ENCODE measurements at places on chromosomes 1 and 21. TPM values are rescaled to one million over a fixed set of nuclear protein-coding genes. Genes with fewer than 3 reads are reported as not detected.

DNA sequence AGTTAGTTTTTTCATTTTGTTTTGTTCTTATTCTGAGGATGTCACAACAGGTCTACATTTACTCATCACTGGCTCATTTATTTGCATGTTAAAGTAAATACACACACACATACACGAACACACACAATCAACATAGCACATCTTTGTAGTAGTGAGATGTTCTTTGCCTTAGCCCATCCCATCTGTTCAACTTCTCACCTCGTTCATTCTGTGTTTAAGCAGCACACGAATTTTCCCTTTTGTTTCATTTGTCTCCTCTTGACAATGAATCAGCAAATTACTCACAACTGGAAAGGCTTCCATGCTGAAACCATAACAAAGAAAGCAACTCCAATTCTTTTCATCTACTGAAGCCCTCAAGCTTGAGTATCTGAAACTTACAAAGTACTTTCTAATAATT lies 133.3 kb upstream of the CHRM3 start:
- DNase-seq, result no peak

GRCh38 chr1:159408862-159409400 lies 23.1 kb upstream of the OR10J4 start:
- no peak for DNase-seq

DNA sequence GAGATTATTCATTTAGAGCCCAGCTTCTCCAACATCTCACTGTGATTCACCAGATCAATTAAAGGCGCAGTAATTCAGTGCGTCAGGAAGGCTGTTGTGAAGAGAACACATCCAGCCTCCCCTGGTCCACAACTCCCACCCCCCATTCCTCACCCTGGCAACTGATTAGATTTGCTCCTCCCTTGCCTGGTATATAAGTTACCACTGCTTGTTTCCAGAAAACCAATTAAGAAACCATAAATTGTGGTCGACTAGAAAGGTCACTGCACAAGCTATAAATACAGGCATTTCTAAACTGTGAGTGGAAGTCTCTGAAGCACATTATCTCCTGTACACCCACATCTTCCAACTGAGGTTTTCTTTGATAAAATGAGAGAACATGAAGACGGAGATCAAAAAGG lies 41.9 kb downstream of the FAM163A start:
- no peak for DNase-seq

DNA sequence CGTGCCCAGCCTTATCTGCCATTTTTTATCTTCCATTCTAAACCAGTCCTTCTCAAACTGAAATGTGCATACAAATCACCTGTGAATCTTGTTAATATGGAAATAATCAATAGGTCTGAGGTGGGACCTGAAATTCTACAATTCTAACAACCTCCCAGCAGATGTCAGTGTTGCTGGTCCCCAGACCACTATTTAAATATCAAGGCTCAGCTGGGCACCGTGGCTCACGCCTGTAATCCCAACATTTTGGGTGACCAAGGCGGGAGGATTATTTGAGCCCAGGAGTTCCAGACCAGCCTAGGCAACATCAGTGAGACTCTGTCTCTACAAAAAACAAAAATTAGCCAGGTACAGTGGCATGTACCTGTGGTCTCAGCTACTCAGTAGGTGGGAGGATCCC lies 4.1 kb downstream of the UQCRHL start:
- no peak for DNase-seq

GRCh38 chr1:109933856-109934711 lies 23.4 kb downstream of the CSF1 start:
- DNase-seq, result peak; percentile 41

GRCh38 chr1:197268012-197268411 lies at the start of gene CRB1:
TSS of gene CRB1 (plus strand) at chr1:197268252. CDS start at chr1:197268413, 161 bp downstream.
- DNase-seq, result no peak

GRCh38 chr21:28959367-28960099 lies 33.1 kb downstream of the LTN1 start:
- no peak for DNase-seq

GRCh38 chr1:200262326-200262965 lies 147.4 kb downstream of the ZNF281 start:
- no peak for DNase-seq

DNA sequence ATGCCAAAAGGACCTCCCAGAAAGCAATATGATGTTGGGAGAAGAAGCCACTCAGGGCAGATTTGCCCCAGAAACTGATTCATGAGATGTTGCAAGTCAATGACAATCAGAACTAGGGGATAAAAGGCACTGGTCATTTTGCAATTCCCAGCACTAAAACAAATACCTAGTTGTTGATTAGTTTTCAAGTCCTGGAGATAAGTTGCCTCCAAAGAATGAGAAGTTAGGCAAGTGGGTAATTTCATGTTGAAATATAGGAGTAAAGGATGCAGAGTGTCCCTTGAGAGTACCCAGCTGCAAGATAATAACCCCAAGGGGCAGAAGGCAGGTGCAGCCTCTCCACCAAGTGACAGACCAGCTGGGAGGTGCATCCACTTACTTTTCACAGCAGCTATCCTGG lies 363.6 kb downstream of the PBX1 start:
- DNase-seq, result no peak

- DNase-seq, result no peak
These were observed 26.6 kb downstream of the ZBTB18 start for GRCh38 chr1:244077473-244078220.

DNA sequence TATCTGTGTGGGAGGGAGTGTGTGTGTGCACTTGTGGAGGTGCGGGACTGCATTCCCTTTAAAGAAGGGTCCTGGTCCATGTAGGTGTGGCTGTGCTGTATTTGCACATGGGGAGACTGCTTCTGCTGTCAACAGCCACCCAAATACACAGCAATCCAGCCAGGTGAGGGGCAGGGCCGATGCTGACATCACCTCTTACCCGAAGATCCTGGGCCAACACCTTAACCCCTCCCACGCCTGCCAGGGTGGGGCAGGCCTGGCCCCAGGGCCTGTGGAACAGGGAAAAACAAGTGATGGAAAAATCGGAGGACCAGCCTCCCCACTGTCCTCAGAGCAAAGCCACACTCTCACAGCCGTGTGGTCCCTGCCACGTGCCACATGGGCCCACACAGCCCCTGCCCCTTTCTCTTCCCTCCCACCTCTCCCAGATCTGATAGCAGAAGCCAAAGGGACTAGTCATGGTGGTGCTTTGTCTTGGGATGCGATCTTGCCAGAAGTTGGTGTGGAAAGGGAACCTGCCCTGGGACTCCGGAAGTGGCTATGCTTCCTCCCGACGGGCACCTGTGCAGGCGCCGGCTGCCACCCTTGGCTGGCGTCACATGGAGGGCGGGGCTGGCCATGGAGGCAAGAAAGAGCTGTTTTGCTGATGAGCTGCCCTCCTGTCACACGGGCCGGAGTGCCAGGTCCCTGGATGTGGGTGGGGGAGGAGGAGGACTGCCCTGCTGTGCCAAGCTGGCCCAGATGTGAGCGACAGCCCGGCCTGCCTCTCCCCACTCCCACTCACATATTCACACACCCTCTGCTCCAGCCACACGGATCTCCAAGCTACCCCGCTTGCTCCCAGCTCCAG lies 7.8 kb upstream of the CASZ1 start:
- no peak for DNase-seq

GRCh38 chr1:157551694-157552693 lies at the start of gene FCRL5:
TSS of gene FCRL5 (minus strand) at chr1:157552515. CDS start at chr1:157552362, 153 bp downstream.
- no peak for DNase-seq

- DNase-seq, result peak; percentile 64
These were observed 26.1 kb downstream of the IRF2BP2 start for GRCh38 chr1:234583755-234584419.

- no peak for DNase-seq
These were observed 38.2 kb downstream of the BCL9 start for GRCh38 chr1:147579532-147579931.

DNA sequence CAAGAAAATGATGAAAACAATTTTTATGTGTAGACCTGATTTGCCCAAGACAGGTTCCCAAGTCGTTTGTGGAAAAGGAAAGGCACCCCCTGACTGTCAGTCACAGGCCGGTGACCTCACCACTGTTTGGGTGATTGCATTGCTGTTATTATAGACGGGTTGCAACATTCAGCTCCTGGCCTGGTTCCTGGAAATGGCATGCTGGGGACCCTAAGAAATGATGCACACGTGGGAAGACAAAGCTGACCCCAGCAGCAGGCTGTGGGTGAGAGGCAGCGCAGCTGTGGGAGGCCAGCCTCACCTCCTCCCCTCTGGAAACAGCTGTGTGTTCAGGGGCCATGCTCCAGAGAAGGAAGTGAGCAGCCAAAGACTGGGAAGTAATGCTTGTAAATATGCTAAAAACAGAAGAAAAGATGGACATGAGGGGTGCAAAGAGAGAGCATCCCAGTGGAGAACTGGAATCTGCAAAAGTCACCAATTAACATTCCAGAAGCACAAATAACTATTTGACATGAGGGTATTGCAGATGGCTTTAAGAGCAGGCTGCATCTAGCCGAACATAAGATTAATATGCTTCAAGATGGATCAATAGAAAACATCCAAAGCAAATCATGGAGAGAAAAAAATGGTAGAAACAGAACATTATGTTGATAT lies 23.4 kb upstream of the ABCG1 start:
- DNase-seq, result peak; percentile 69

DNA sequence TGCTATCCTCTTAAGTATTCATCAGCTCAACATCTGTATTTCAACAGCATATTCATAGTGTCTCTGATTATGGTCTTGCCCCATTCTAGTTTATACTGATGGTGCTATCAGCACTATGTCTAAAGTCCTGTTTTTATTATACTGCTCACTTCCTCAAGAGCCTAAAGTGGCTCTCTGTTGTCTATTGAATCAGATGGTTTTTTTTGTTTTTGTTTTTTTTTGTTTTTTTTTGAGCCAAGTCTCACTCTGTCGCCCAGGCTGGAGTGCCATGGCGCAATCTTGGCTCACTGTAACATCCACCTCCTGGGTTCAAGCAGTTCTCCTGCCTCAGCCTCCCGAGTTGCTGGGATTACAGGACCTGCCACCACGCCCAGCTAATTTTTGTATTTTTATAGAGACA lies 6.1 kb downstream of the STX12 start:
- no peak for DNase-seq

DNA sequence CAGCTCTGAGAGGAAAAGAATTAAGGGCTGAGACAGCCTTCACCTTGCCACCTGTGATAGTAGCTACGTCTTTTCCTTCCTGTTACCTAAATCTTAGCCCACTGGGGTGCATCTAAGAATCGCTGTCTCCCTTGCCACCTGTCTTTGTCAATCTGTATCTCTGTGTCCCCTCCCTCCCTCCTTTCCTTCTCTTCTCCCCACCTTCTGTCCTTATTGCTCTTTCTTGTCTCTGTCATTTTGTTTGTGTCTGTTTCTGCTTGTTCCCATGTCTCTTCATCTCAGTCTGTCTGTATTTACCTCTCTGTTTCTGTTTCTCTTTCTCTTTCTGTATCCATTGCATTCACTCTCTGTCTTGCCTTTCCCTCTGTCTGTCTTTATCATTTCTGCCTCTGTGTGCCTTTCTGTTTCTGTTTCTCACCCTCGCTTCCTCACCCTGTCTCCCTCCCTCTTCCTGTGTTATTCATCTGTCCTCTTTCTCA lies 30.2 kb downstream of the SLC22A15 start:
- DNase-seq, result no peak

- DNase-seq, result no peak
These were observed 6.5 kb upstream of the C2CD4D start for GRCh38 chr1:151846062-151846568.

DNA sequence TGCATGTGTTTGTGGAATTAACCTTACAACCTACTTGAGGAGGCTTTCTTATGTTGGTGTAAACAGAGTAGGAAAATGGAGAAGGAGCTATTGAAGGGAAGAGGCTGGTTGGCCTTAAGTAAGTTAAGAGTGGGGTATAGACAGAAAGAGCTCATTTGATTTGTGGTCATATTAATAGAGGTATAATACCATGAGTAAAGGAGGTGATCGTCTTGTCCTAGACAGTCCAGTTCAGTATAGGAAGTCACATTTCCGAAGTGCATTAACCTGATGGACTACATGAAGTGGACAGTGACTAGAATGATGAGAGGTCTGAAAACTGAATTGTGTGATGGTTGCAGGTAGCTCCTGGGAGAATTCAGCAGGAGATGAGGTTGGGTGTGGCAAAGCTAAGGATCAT lies 215.4 kb upstream of the ZC3H12A start:
- no peak for DNase-seq

DNA sequence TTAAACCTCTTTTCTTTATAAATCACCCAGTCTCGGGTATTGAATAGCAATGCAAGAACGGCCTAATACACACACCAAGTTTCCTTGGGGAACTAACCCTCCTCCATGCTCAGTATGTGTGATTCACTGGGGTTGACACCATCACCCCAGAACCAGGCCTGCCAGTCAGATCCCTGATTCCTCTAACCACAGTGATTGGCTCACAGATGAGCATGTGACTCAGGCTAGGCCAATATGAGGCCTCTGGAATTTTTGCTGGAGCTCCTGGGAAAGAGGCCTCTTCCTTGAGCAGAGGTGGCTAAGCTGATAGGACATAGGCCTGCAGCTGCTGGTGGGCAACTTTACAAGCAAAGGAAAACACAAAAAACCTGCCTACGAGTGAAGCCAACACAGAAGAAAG lies 74.7 kb upstream of the ZBTB40 start:
- no peak for DNase-seq

GRCh38 chr1:62687421-62687902 lies 724 bp downstream of the DOCK7 start:
- DNase-seq, result no peak

GRCh38 chr1:59898927-59899326 lies 27.6 kb downstream of the CYP2J2 start:
- DNase-seq, result no peak

DNA sequence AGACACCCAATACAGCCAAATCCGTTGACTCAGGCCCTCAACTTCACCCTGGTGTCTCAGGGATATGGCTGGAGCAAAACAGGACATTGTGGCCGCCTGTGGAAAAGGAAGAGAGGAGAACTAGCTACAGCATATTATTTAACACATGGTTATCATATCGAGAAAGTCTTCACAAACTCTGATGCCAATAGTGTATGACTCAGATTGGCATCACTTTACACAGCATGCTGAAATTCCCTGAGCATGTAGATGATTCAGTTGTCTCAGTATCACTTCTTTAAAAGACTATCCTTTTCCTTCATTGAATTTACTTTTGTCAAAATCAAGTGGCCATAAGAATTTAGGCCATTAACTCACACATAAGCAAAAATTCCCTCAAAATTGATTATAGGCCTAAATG lies 20.1 kb downstream of the HSD3B2 start:
- no peak for DNase-seq

Gene RGSL1
- not detected for total RNA-seq

Gene RGS13
- total RNA-seq, result 0.11 TPM

Gene GBP4
- total RNA-seq, result 9.7 TPM

Gene PCAT6
- total RNA-seq, result 0.71 TPM

Gene PGLYRP4
- not detected for total RNA-seq

Gene TEX38
- total RNA-seq, result not detected

Gene CD5L
- total RNA-seq, result not detected

Gene FCRL5
- 0.07 TPM for total RNA-seq

Gene SPATA17
- total RNA-seq, result not detected

Gene RIMKLA
- total RNA-seq, result 1.0 TPM

Gene VWA5B1
- not detected for total RNA-seq

Gene THBS3
- total RNA-seq, result 4.4 TPM

Gene FAM131C
- total RNA-seq, result not detected

Gene REG4
- total RNA-seq, result not detected

Data from psoas muscle (tissue), 8 donors.